Activated CD8-positive, alpha-beta memory T cell treated with anti-CD3 and anti-CD28 coated beads, Interleukin-2, amount 10 ng/mL, durations not matched to agents 7 days and 5 days (primary cell): ENCODE measurements at places on chromosomes 2 and 18. TPM values are rescaled to one million over a fixed set of nuclear protein-coding genes. Genes with fewer than 3 reads are reported as not detected.

- DNase-seq = no peak
Observed at GRCh38 chr2:120066800-120067547, 54.1 kb downstream of the EPB41L5 start.

Gene CEBPZOS
- 37.9 TPM for total RNA-seq

- no peak for DNase-seq
Observed at GRCh38 chr2:200695191-200695590, 109.4 kb downstream of the AOX1 start.

Gene DYSF
- total RNA-seq = 7.3 TPM

GRCh38 chr2:232488097-232488711 is 570 bp upstream of the ECEL1 start:
- DNase-seq = no peak

DNA sequence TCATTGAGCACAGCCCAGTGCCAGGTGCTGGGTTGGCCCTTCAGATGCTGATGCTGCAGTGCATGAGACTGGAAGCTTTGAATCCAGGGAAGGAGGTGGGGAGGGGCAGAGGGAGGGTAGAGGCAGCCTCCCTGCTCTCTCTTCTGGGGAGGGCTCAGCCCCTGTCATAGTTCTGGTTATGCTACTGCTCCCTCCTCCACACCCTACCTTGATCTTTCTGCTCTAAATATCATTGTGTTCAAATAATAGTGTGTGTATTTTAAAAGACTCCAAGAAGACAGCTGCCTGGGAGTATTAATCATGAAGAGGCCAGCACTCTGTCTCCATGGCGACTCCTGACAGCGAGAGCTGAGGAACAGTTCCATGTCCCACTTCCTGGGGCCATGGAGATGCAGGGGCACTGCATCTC is 3.8 kb upstream of the EGR4 start:
- no peak for DNase-seq

GRCh38 chr2:141856215-141856919 is 274.4 kb downstream of the LRP1B start:
- no peak for DNase-seq

Gene TEX261
- 39.2 TPM for total RNA-seq

Gene SERPINB3
- total RNA-seq = not detected

Gene COX7A2L
- 92.6 TPM for total RNA-seq

GRCh38 chr2:71672826-71673795 is 219.8 kb downstream of the DYSF start:
- DNase-seq = no peak

DNA sequence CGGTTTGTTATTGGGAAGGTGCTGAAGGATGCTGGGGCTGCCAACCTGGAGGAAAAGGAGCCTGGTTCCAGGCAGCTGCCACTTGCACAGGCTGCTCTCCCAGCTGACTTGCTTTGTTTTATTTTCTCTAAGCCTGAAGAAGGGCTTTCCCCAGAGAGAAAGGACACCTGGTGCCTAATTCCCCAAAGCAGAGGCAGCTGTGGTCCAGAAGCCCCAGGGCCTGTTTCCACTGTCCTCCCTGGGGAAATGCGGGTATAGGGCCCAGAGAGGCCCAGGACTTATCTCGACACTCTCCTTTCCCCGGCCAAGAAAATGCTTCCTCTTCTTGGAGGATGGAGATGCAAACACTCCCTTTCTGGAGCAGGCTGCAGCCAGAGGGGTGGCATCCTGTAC is 30.1 kb downstream of the INO80C start:
- no peak for DNase-seq

Gene STON1
- 3.5 TPM for total RNA-seq
